ENCODE measurements at places on chromosomes 2 and 18.

DNA sequence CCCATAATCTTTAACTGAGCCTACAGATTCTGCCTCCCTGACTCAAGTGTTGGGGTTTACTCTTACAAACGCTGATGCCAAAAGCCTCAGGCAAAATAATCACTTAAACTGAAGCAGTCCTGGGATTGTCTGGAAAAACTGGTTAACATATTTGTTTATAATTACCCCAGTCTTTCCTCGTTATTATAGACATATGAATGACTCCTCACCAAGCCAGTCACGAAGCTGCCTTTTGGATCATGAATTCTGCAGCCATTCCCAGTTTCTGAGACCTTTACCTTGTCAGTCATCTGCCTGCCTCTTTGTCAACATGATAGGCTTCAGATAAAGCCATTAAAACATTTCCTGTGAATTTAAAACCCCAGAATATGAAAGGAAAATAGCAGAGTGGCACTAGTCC lies 46.4 kb downstream of the MREG start:
- DNase-seq: no peak

DNA sequence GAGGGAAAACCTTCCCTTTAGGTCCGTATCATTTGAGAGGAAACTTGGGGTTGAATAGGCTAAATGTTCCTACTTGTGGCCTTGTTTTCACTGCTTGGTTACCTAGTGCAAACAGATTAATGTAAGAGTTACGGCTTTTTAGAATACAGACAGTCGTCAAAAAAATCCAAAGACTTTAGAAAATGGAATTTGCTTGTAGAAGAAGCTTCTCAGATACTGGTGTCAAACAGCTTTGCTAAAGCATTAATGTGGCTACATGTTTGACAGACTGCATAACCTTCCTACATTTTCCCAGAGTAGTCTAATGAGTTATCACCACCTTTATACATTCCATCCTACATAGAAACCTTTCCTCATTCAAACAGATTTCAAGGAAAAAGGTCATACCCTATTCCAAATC lies 114.6 kb downstream of the FMNL2 start:
- no peak for DNase-seq

DNA sequence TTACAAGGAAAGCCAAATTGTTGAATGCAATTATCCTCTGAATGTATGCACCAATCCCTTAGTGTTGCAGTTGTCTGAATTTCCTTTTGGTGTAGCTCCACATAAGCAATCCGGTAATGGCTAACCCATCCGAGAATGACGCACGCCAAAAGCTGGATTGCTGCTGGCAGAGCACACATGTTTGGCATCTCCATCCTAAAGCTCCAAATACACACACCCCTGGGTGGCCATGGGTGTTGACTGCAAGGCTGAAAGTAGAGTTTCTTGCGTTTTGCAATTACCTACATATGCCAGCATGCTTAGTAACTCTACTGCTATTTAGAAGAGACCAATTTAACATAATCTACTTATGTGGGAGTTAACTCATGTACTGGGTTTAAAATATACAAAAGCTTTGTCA lies 53.1 kb downstream of the KCTD1 start:
- DNase-seq: no peak

- no peak for DNase-seq
These were observed 16.9 kb downstream of the QPCT start for GRCh38 chr2:37361216-37361815.

All from stimulated activated CD8-positive, alpha-beta memory T cell treated with anti-CD3 and anti-CD28 coated beads, Interleukin-2, amount 100 ng/mL, for 48 hours (primary cell).